Upper lobe of right lung (tissue), 1 donor: ENCODE measurements at places on chromosomes 4 and X. TPM values are rescaled to one million over a fixed set of nuclear protein-coding genes. Genes with fewer than 3 reads are reported as not detected.

Gene NUP54
- total RNA-seq: 38.2 TPM

Gene SPON2
- 43.9 TPM for total RNA-seq

Gene WDFY3
- total RNA-seq: 126 TPM

Gene BMP15
- total RNA-seq: not detected

Gene NEK1
- total RNA-seq: 13.5 TPM

GRCh38 chrX:139930916-139931645, 1.8 kb downstream of the ATP11C start:
- peak; percentile 55 for DNase-seq

- DNase-seq: no peak
These were observed 890 bp upstream of the NAP1L5 start for GRCh38 chr4:88698519-88698918.

DNA sequence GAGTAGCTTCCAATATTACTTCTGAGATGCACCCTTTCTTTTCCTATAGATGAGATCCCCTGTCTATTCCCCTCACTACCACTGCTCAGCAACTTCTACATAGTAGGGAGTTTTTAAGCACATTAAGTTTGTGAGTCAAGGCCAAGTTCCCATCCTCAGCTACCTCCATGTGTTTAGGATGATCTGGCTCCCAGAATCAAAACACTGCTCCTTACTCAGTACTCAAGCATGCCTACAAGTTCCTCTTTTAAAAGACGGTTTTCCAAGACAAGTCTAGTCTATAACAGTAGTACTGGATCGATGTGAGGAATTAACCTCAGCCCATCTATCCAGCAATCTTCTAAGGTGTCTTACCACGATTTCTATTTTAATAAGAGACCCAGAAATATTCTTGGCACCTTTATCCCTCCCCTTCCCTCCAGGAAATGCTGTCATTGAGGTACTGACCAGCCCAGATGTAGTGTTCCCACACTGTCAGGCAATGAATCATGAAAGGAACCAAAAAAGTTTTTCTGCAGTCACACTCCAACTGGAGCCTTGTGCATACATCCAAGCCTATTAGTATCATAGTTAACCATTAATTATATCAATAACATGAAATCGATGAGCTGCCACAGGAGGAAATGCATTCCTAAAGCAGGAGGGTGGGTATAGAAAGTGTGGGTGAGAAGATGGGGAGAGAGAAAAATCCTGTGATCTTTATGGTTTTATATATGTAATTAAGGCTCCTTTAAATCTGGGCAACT, 29.6 kb downstream of the AREG start:
- DNase-seq: no peak

DNA sequence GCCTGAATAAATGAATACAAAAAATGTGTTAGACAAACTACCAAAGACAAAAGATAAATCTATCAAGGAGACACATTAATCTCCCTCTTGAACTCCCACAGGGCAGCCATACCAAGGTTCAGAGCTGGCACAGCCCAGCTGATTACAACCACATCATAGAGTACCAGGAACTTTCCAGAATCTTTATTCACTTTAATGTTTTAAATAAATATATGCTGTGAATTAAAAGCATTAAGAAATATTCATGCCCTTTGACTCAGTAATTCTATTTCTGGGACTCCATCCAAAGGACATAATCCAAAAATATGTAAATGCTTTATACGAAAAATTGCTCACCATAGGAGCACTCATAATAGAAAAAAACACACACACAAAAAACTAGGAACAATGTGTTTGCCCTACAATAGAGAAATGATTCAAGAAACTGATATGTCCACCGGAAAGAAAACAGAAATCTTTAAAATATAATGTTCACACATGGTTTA, 126.0 kb downstream of the LDB2 start:
- no peak for DNase-seq

DNA sequence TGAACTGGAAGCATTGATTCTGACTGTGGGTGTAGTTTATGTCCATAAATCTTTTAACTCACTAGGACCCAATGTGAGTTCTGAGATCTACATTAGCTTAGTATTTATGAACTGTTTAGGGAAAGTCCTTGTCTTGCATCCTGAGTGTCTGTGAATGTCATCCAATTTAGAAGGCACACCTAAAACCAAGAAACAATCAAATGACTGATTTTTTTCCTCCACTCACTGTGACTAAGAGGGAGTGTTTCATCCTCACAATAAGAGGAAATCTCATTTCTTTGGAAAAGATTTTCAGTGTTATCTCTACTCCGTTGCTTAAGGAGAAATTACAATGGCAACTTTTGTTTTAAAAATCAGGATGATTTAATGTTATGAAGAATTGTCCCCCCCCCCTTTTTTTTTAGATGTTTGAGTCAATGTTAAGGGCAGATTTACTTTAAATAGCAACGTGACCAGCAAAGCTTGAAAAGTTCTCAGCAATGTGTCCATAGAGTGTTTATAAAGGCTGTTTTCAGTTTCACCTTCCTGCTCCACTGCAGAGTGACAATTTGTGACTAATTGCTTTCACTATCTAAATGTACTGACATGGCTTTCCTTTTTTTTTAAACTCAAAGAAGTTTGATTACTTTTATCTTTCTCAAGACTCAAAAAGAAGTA, 173.0 kb downstream of the SPCS3 start:
- no peak for DNase-seq

DNA sequence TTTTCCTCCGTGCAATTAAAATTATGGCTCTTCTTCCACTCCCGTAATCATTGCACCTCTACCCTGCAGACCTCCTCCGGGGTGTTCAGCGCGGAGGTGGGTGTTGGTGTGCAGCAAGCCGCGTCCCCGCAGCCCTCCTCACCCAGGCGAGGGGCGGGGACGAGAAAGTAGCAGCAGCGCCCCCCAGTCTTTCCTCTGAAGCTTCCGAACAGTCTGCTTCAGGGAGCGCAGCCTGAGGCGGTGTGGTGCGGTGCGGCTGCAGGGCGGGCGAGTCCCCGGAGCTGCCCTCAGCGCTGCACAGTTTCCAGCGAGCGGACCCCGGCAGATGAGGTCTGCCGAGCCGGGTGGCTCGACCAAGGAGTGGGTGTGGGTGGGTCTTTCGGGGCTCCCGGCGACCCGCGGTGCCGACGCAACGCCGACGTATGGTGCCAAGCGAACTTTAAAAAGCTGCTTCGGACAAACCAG, at the start of gene FRAS1:
Gene FRAS1 (plus strand): TSS at position 189 of the 465 bp plus-strand sequence. CDS start 687 bp downstream, outside the sequence.
- DNase-seq: peak; percentile 68

DNA sequence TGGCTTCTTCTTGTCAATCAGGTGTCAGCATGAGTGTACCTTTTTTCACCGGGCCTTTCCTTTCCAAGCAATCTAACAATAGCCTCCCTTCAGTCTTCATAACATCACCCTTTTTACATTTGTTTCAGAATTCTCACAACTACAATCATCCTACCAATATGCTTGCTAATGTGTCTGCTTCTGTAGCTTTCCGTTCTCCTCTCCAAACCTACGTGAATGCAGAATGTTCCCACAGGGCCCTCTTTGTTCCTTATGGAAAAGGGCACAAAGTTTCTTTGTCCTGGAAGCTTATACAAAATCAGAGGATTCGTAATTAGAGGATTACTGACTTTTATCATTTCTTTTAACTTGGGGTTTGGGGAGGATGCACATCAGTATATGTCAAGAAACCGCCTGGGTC, 461.8 kb downstream of the CENPC start:
- no peak for DNase-seq

DNA sequence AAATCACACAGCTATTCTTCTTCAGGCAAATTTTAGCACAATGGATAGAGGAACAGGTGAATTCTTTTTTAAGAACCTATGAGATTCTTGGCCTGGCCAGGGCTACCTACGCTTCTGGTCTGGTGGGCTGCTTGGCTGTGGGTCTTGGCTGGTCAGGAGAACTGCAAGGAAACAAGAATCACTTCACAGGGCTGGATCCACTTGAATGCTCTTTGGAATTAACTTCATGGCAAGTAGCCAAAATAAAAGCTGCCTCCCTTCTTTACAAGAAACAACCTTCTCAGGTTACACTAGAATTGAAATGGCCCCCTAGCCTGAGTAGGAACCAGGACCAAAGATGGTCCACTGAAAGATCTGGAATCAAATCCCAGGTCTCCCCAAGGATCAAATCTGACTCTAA, 519.1 kb downstream of the IQCM start:
- DNase-seq: no peak

GRCh38 chr4:65050786-65051185, 619.5 kb downstream of the EPHA5 start:
- no peak for DNase-seq

DNA sequence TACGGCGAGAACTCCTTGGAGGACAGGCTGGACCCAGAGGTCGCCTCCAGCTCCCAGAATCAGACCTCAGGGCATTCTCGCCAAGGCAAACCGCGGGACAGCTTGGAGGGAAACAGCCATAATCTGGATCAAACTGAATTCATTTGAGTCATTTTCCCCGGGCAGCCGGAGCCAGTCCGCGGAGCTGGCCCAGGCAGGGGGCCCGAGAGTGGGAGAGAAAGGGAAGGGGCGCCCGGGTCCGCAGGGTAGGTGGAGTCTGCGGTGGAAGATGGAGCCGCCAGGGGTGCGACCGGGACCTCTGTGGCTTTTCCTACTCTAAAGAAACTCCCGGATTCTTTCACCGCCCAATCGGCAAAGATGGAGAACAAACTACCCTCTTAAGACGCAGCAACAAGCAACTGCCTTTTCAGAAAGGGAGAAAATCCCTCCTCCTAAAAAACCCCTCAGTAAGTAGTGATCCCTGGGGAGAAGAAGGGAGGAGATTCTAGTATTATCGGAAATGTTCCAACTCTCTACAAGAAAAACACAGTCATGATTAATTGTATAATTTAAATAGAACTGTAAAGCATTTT, 5.2 kb downstream of the NKX3-2 start:
- no peak for DNase-seq

- no peak for DNase-seq
These were observed 10.0 kb downstream of the GPR82 start for GRCh38 chrX:41733939-41734338.

GRCh38 chrX:15943391-15943790, 88.8 kb upstream of the AP1S2 start:
- no peak for DNase-seq

DNA sequence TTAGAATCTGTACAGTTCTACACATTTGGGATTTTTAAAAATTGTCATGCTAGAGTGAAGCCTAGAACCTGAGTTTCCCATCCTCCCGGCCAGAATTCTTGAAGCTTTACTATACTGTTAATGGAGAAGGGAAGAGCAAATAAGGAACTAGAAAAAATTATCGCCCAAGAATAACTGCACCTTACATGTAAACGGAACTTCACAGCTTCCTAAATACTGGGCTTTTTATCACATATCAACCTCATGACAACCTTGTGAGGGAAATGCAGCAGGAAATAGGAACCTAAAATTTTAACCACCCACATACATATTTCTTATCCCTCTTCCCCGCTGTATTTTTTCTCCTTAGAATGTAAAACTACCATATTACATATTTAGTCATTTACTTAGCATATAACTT, 19.3 kb downstream of the ARHGEF9 start:
- no peak for DNase-seq

GRCh38 chr4:106493086-106493485, 124.5 kb upstream of the GIMD1 start:
- no peak for DNase-seq
